Activated CD8-positive, alpha-beta memory T cell treated with anti-CD3 and anti-CD28 coated beads, Interleukin-2, amount 50 U/mL, for 4 hours (primary cell): ENCODE measurements at places on chromosomes 2 and 18.

GRCh38 chr2:196183528-196184231 is 12.3 kb upstream of the STK17B start:
- DNase-seq: no peak

DNA sequence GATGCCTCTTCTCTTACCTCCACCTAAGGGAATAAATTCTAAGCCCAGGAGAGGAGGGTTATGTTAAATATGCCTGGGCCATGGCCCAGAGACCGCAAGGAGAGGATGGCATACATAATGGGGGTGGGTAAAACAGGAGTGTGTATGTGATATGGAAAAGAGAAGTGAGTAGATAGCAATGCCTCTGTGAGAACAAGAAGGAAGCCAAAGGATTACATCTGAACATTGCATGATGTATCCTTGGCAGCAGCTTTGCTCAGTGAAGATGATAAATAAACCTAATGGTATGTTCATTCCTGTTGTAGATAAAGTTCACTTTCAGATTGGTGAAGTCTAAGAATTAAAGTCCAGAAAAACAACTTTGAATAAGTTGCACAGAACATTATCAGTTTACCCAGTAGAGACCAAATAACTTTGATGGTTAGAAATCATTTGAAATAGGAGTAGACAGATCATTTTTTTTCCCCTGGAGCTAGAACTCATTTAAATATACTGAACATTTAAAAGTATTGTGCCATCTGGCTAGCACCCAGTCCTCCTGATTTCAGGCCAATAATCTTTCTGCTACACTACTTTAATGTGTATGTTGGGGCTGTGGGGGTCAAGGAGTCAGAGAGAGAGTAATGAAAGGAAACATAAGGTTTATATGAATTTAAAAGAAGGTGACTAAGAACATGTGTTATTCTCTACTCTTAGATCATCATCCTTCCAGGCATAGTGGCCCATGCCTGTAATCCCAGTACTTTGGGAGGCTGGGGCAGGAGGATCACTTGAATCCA is 231.7 kb downstream of the PARD3B start:
- no peak for DNase-seq

DNA sequence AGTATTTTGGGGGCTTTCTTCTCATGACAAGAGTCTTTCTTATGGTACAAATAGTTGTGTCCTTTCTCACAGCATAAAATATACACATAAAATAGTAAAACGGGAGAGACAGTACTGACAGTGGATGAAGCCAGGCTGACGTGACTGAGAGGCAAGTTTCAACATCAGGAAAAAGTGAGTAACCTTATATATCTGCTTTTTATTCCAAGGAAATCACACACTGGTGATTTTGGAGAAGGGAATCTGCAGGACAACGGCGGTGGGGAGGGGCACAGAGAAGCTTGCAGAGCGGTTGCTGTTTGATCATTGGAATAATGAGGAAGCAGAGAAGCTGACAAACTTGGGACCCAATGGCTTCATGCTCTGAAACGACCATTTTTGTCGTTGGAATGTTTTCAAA is 130.6 kb upstream of the ZNF236 start:
- DNase-seq: no peak

DNA sequence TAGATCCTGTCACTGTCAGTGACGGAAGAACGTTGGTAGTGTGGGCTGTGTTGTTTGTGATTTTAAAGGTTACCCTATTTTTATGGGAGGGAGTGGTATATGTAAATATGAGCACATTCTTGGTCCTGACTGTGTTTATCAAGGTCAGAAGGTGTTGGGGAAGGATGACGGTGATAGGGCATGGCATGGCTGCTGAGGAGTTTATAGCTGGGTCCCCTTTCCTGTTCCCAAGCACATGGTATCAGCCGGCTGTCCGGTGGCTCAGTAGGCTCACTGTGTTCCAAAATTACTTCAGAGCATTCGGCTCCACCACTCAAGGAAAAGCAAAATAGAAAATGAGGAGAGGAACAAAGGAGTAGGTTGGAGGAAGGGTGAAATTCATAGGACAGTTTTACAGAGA is 28.6 kb downstream of the IRS1 start:
- DNase-seq: no peak

DNA sequence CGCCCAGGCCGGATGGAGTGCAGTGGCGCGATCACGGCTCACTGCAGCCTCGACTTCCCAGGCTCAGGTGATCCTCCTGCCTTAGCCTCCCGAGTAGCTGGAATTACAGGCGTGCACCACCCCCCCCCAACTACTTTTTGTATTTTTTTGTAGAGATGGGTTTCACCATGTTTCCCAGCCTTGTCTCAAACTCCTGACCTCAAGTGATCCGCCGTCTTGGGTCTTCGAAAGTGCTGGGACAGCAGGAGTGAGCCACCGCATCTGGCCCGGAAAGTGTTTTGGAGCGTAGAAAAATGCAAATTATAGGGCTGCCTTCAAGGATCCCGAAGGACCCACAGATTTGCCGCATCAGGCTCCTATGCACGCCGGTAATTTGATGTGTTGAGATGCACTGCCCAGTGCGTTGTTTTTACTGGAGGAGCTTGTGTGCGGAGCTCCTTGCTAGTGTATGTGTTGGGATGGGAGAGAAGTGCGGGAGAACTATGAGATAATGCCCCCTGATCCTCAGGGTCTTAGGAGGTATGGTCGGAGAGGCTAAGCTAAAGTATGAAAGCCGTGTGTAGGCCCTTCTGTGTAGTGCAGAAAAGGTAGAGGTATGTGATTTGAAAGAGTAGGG is 1.2 kb upstream of the CLASP1 start:
- no peak for DNase-seq

DNA sequence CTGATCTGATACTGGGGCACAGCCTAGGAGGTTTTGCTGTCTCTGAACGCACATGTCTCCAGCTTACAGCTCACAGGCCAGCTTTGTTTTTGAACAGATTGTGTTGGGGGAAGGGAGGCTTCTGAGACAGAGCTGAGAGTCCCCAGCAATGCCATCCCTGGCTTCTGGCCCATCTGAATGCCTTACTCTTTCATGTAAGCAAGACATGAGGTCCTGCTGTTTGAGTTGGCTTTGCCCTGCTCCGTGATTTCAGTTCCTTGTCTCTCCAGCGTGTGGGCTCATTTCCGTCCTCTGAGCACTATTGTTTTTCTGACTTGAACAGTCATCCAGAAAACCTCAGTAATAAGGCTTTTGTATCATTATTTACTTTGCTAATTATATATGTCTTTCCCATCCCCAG is 194.9 kb upstream of the TNP1 start:
- no peak for DNase-seq

GRCh38 chr18:58323866-58324762 is 280.1 kb downstream of the NEDD4L start:
- DNase-seq: no peak

DNA sequence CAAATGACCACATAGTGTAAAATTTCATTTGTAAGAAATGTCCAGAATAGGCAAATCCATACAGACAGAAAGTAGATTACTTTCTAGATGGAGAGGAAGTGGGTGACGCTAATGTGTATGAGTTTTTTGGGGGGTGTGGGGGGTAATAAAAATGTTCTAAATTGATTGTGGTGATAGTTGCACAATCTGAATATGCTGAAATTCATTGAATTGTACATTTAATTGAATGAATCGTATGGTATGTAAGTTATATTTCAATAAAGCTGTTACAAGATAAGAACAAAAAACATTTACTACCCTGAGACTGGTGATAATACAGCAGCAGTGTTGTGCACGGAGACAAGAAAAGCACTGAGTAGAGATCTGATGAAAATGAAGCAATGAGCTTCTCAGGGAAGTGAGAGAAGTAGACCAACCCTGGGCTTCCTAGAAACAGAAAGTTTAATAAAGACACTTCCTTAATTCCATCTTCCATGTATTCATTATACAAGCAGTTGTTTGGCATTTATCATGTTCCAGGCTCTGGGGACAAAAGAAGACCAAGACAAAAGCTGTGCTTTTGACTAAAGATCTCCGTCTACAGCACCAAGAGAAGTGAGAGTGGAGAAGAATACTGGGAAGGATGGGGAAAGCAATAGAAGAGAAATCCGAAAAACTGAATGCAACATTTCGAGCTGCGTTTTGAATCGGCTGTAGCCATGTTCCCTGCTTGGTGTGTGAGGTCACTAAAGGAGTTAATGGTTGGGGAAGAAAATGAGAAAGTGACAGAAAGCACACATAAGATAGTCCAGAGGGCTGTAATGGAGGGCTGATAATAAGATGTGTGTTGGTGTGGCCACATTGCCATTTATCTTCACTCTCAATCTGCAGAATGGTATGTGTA is 1.8 kb upstream of the PDE11A start:
- DNase-seq: no peak

DNA sequence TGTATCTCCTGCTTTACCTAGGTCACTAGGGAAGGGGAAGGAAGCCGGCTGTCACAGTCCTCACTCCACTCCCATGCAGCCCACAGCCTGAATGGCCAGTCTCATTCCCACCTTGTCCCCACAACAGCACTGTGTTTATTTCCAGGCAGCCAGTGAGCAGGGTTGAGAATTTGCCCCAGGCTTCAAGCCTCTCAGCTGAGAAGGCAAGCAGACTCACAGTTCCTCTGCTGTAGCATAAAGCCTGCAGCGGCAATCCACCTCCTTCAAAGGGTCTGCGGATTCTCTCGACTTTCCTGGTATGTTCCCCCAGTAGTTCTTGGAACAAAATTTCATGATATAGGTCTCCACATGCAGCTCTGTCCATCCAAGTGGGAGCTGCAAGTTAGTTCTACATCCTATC is 262.9 kb upstream of the GULP1 start:
- DNase-seq: no peak

- no peak for DNase-seq
These were observed 91.1 kb upstream of the REG3A start for GRCh38 chr2:79250656-79251055.

DNA sequence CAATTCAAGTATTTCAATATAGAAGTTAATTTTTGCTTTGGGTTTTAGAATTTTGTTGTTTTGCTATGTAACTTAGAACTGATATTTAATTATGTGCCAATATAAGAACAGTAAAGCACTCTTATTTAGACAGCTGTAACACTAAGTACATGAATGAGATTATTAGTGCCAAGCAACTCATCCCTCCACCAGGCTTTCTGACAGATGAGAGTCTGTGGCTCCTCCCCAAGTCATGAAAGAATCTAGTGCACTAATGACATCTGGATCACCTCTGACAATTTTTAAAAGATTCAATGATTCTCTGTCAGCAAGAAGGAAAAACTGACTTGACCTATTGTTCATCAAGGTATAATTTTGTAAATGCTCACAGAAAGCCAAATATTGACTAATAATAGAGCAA is 67.8 kb downstream of the TMEFF2 start:
- DNase-seq: no peak

- DNase-seq: no peak
These were observed 83.1 kb downstream of the ADAM23 start for GRCh38 chr2:206526416-206526815.

GRCh38 chr2:151817929-151818328 is 10.3 kb downstream of the ARL5A start:
- no peak for DNase-seq

DNA sequence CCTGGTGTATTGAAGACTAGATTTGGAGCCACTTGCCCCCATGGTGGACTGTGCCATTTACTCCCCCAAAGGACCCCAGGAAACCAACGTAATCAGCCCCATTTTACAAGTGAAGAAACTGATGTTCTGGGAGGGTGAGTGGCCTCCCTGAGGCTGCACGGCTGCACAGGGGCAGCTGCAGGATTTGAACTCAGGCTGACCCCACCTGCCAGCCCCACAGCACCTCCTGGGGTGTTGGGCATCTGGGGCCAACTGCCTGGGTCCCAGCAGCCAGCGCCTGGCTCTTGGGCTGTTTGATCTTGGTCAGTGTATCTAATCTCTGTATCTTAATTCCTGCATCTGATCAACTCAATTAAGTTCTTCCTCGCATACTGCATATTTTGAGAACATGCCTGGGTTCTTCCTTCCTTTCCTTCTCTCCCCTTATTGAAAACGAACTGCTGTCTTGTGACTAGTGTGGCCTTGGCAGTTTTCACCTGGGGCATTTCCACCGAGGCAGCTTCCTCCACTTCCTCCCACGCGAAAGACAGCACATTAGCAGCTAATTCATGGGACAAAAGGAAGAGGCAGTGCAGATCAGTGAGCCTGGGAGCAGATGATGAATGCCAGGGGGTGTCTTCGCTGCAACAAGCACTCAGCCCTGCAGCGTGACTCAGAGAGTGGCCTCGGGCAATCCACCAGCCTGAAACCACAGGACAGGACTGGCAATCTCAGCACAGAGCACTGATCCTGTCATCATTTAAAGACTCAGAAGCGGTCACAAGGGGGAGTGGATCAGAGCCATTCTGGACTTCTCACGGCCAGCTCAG is 184.1 kb upstream of the RAB12 start:
- DNase-seq: no peak

DNA sequence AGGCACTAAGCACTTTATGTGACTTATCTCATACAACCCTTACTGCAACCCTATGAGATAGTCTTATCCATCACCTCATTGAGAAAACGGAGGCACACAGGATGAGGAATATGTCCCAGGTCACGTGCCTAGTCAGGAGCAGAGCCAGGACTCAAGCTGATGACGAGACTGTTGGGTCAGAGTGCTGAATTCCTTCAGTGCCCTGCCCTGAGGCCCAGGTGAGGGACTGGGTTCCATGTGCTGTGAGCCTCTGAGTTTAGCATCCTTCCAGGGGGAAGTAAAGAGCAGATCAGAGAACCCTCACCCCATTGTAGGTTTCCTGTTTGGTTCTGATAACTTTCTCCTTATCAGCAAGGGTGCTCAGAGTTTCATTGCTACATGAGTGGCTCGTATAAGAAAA is 11.7 kb upstream of the EDAR start:
- no peak for DNase-seq
